ENCODE measurements at places on chromosomes 1 and 21.

GRCh38 chr1:35886577-35887431 lies 3.8 kb downstream of the AGO1 start:
- DNase-seq: no peak

DNA sequence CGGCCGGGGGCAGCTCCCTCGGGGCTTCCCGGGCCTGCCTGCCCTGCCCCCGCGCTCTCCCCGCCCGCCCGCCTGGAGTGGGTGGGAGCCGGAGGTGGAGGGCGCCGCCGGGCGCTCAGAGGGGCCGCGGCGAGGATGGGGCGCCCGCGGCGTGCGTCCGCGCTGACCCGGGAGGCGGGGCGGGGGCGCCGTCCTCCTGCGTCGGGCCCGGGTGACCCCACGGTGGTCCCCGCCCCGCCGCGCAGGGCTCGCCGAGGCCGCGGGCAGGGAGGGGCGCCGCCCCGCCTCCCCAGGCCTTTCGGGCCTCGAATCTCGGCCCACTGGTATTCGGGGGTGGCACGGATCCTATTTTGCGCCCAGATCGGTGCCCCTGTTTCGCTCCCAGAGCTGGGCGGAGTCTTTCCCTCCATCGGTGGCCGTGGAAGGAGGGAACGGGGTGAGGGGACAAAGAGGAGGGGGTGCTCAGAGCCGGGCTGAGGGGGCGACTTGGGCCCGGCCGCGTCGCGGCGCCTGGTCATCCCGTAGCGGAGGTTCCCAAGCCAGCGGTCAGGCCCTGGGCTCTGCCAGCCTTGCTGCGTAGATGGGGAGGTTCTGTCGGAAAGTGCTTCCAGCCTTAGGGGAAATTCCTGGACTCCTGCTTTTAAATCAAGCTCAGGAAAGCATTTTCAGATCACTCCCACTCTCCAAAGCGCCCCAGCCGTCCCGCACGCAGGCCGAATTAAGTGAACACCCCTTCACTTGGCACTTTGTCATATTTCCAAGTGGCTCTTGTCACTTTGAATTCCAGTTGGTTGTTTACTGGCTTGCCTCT lies 545 bp downstream of the PATJ start:
- DNase-seq: peak; percentile 30

DNA sequence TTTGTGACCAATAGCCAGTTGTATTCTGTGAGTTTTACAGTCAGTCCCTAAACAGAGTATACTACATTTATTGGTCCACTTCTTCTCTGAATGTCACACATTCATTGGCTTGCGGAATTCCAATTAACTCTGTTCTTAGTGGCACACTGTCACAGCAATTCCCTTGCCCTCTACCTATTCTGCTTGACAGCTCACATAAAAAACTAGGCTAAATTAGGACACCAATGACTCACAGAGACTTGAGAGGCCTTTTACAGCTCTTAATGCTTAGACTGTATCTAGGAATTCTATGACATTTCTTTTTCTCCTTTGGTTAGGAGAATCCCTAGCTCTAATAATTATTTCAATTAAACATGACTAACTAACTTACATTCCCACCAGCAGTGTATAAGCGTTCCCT lies 104.1 kb downstream of the NEGR1 start:
- DNase-seq: no peak

DNA sequence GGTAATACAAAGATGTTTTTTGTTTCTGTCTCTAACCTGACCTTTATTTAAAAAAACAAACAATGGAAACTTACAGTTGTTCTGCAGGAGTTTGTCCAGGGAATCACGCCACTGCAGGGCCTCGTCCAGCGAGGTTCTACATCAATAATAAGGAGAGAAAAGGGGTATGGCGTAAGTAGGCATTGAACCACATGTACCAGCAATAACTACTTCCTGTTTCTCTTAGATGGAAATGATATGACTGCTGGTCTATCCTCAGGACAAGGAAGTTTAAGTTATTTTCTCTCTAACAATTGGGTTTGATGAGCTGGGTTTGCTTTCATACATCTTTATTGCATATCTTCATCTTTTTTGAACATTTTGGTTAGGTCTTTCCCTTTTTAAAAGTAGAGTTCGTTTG lies 40.9 kb downstream of the RGS5 start:
- no peak for DNase-seq

- no peak for DNase-seq
Measured at GRCh38 chr1:30372792-30373433, 350.5 kb downstream of the MATN1 start.

- no peak for DNase-seq
Measured at GRCh38 chr1:8025671-8026144, 401 bp downstream of the ERRFI1 start.

Measured in stimulated activated CD8-positive, alpha-beta memory T cell treated with anti-CD3 and anti-CD28 coated beads, Interleukin-2, amount 100 ng/mL, for 48 hours (primary cell).